ENCODE measurements at places on chromosomes 3 and 15.

- no peak for DNase-seq
Observed at GRCh38 chr15:96767703-96768434, 437.4 kb downstream of the NR2F2 start.

- DNase-seq, result peak; percentile 26
Observed at GRCh38 chr3:177679568-177680471, 482.5 kb upstream of the TBL1XR1 start.

- no peak for DNase-seq
Observed at GRCh38 chr3:139718415-139718814, 40.6 kb upstream of the NMNAT3 start.

GRCh38 chr3:182349051-182349450 lies 444.3 kb upstream of the ATP11B start:
- DNase-seq, result no peak

DNA sequence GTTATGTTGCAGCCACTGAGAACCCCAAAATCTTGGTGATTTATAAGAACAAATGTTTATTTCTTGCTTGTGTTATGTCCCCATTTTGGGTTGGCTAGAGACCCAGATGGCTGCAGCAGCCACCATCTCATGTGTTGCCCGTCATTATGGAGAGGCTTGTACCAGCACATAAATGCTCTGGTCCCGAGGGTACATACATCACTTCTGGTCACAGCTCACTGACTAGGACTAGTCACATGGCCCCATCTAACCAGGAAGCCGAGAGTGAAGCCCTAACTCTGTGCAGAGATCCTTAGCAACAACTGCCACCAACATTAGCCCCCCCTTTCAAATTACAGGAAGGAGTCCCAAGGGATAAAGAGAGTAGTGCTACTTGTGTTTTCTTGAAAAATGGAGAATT lies 25.5 kb upstream of the HACD2 start:
- DNase-seq, result no peak

- no peak for DNase-seq
Observed at GRCh38 chr3:122484985-122485384, 29.8 kb downstream of the KPNA1 start.

DNA sequence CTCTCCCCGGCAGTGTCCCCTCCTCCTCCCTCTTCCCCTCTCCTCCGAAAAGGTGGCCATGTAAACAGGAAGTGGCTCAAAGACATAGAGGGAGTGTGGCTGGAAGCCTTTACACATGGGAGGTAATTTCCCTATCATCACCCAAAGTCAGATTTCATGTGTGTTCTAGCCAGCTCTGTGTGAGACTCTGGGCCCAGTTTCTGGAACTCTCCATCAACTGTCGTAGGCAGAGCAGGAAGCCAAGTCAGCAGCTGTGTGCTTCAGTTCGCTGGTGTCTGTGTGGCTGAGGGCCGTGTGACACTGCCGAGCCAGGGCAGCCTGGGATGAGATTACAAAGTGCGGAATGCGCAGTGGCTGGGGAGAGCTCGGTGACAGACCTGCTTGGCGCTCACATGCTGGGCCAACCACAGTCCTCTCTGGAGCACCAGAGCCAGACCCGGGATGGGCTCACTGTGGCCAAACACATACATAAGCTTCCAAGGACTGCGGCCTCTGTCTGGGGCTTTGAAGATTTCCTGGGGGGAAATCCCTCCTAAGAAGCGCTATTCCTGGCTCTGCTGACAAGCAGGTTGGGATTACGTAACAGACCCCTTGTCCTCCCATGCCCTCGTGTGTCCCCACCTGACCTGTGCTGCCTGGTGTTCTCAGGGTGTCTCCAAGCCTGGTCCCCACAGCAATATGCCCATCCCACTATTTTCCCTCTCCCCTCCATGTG lies 50.7 kb downstream of the UMPS start:
- DNase-seq, result no peak

DNA sequence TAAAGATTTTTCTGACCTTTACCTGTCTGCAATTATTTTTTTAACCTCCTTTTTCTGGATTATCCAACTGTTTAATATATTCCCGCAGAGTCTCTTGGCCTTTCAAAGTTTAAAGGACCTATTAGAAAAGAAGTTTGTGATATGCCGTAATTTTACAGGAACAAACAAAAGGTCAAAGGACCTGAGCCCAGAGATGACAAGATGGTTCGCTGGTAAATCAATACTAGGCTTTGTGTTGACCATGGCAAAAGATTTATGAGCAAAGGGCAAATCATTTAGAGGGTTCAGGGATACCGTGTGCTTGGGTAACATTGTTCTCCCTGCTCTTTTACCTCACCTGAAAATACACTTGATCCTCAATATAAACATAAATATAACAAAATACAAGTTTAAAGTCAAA lies 923.5 kb downstream of the ROBO1 start:
- DNase-seq, result no peak

DNA sequence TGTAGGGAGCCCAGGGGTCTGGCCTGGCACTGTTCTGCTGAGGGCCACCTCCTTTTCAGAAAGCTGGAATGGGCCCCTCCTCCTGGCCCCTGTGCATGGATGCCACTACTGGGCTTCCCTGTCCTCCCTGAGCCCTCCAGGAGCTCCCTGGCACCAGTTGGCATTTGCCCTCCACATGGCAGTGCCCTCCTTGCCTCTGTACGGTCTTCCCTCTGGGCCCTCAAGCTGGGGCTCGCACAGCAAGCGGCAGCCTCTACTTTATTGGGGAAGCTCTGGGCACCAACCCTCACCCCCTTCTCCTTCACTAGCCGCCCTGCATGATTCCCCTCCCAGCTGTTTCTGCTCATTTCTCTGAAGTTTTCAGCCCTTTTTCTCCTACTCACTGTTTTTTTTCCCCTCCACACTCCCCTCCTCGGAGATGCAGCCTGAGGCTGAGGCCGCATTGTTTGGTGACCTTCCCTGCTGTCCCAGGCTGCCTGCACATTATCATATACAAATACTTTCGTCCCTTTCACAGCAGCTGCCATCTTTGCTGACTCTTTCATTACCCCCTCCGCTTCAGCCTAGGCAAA lies 127.3 kb downstream of the EEFSEC start:
- no peak for DNase-seq

GRCh38 chr15:88023914-88024313 lies 232.6 kb downstream of the NTRK3 start:
- DNase-seq, result no peak

- DNase-seq, result no peak
Observed at GRCh38 chr3:123226549-123226948, 24.8 kb downstream of the SEC22A start.

- no peak for DNase-seq
Observed at GRCh38 chr3:123392871-123393620, 55.8 kb downstream of the ADCY5 start.

GRCh38 chr15:40340038-40340739 lies 550 bp downstream of the CCDC9B start:
- no peak for DNase-seq

- no peak for DNase-seq
Observed at GRCh38 chr3:4071481-4072184, 231.5 kb upstream of the SETMAR start.

DNA sequence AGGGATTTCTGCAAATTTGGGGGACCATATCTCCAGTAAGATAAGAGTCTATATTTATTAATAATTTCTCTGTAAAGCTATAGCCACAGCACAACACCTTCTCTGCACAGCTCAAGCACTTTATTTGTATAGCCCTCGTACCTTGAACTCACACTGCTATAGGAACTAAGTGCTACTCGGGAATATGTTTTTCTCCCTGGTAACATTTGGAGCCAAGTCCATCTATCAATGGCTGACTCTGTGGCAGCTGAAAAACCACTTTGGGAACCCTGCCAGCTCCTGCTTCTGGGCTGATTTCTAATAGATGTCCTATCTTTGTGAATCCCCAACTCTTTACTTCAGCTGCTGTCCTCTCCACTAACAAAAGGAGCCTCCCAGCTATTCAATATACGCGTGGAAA lies 298.5 kb downstream of the GBE1 start:
- DNase-seq, result no peak

- no peak for DNase-seq
Observed at GRCh38 chr3:27637346-27637995, 84.7 kb downstream of the EOMES start.

- DNase-seq, result no peak
Observed at GRCh38 chr15:69795601-69796000, 302.1 kb downstream of the TLE3 start.

- no peak for DNase-seq
Observed at GRCh38 chr3:111892070-111892469, 33.0 kb downstream of the PHLDB2 start.

GRCh38 chr3:154188846-154189245 lies 67.7 kb downstream of the ARHGEF26 start:
- DNase-seq, result no peak

DNA sequence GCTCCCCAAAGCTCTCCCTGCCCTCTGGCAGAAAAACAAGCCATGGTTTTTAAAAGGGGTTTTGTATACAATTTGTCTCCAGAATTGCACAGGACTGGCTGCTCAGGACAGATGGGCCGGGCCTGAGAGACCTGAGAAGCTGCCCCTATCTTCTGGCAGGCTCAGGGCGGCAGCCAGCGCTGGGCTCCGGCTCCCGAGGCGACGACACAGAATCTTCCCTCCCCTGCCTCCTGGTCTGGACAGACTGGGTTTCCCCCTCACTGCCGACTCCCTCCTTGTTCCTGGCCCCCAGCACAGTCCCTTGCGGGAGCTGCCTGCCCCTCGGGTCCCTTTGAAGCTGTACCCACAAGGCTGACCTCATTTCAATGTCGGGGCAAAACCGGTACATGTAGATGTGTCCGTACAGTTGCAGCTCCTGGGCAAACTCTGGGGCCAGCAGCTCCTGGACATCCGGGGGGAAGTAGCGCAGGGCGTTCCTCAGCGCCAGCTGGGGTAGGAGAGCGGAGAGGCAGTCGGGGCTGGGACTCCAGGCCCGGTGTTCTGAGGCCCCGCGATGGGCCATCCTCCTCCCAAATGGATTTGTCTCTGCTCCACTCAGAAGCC lies 7.2 kb downstream of the UROC1 start:
- DNase-seq, result no peak

DNA sequence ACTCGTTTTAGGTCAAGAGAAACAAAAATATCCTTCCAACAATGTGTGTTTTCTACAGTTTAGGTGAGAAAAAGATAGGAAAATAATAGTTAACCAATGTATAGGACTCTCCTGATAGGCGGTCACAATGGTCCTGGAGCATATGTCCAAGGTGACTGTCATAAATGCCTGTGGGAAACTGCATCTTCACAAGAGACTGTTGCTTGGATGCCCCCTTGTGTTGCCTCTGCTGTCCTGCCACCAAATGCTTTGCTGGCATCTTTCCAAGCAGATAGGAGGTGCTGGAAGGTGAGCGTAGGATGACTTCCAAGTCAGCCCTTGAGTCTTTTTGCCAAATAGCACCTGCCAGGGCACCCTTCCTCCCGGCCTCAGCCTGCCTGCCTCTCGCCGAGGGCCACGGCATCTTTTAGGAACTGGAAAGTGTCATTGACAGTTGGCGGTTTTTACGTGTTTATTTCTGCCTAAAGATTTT lies 24.1 kb upstream of the SACM1L start:
- DNase-seq, result no peak

DNA sequence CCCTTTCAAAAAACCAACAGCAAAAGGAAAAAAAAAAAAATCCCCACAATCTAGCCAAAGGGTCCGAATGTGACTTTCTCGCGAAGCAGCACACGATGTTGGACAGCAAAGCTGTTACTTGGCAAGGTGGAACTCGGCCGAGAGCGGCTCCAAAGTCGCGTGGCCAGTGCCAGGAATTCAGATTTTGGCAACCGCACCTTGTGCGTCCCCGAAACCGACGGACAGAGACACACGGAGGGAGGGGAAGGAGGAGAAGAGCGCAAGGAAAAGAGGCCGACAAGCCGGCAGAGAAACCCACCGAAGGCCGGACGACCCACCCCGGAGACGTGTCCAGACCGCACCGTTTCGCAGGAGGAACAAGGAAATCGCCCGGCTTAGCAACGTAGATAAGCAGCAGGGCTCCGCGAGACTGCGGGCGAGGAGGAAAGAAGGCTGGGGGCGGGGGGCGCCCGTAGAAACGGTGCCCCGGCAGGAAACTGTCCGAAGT lies 517.3 kb downstream of the MECOM start:
- DNase-seq, result no peak

DNA sequence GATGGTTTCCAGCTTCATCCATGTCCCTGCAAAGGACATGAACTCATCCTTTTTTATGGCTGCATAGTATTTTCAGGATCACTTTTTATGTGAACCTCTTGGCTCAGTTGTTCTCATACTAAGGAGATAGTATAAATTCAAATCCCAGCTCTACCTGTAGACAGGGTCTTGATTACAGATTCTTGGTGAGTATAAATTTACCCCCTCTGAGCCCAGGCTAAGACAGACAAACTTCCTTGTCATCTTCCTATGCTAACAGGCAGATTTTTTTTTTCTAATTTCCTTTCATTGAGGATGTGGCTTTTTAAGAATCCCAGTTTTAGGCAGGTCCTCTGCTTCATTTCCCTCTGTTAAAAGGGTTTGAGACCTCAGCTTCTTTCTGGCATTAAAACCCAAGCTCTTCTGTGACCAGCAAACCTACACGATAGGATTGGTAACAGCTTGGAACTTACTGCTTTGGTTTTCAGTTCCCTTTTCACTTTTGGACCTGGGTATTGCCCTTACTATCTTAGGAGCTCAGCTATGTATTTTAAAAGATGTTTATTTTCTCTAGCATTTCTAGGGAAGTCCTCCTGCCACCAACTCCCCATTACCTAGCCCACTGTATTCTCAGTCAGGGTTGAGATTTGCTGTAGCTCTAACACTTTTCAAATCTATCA lies 72.5 kb downstream of the VPS8 start:
- DNase-seq, result no peak

- DNase-seq, result no peak
Observed at GRCh38 chr3:71195492-71195891, 388.0 kb downstream of the FOXP1 start.

GRCh38 chr3:74351213-74351612 lies 263.2 kb downstream of the CNTN3 start:
- no peak for DNase-seq

DNA sequence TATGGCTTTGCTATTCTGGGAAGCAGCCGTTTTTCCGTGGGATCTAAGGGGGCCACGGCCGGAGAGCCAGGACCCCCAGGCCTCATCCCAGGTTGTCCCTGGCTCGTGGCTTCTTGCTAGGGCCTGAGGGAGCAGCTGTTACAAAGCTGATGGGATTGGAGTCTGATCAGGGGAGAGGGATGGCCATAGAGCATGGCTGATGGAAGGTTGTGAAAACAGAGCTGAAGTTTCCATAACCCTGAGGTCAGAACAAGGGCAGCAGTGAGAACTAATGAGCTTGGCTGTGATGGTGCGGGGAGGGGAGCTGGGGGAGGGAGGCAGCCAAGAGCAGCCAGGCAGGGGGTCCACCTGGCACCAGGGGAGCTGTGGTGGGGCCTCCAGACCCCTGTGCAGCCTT lies 63.0 kb downstream of the LINGO1 start:
- no peak for DNase-seq

DNA sequence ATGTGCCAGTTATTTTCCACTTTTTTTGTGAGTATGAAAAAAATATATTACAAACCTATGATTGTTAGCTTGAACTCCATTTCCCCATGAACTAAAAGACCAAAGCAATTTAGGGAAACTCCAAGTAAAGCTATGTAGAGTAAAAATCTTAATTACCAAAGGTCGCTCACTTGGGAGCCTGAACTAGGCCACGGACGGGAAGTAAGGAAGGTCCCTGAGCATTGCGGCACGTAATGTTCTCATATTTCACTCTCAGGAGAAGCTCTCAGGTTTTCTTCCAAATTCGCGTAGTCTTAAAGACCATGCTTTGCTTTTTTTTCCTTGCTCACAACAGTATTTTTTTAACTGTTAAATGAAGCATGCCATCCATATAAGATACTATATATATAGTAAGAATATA lies 215.3 kb upstream of the RARB start:
- no peak for DNase-seq

GRCh38 chr3:146577662-146578061 lies 27.5 kb downstream of the PLSCR5 start:
- no peak for DNase-seq

GRCh38 chr3:177357352-177358090 lies 160.2 kb upstream of the TBL1XR1 start:
- DNase-seq, result no peak

Measured in stimulated activated CD8-positive, alpha-beta memory T cell treated with anti-CD3 and anti-CD28 coated beads, Interleukin-15, amount 100 ng/mL, for 48 hours (primary cell).